ENCODE measurements at places on chromosomes 4 and X. TPM values are rescaled to one million over a fixed set of nuclear protein-coding genes. Genes with fewer than 3 reads are reported as not detected.

Gene CPXCR1
- total RNA-seq = not detected

GRCh38 chrX:34764852-34765361 is 107.8 kb upstream of the TMEM47 start:
- DNase-seq = no peak

Gene FGF5
- total RNA-seq = not detected

Gene REPS2
- total RNA-seq = 8.1 TPM

DNA sequence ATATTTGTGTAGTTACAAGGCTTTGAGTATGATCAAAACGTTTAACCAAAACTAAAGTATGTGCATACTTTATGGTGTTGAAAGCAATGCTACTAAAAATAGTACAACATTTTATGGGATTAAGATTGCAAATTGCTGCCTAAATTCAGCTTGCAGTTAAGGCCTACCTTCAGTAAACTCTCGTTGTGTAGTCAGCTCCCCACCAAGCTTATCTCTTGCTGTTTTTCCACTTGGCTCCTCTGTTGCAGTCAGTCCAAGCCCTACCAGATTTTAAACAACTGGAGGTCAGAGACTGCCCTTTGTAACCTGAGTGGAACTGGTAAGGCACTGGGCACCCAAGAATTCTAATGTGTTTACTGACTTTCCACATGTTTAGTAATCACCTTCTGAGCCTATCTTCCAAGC is 25.7 kb downstream of the AFF1 start:
- DNase-seq = no peak

Gene BGN
- total RNA-seq = 209 TPM

GRCh38 chr4:69126024-69126423 is 29.8 kb downstream of the UGT2B7 start:
- DNase-seq = no peak

GRCh38 chr4:123386609-123387008 is 10.0 kb upstream of the SPRY1 start:
- DNase-seq = peak; percentile 13

DNA sequence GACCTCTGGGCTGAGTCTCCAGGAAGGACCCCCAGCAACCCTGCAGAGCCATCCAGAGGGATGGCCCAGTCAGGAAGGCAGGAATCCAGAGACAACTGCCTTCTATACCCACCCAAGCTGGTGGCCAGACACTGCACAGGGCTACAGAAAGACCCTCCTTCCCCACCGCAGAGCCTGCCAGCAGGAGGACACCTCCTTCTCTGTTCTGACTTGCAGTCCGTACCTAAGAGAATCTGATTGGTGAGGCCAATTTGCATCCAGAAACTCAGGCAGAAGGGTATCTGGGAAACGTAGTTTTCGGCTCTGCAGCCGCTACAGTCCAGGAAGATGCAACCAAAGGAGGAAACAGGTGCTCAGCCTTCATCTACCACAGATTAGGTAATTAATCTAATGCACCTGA is 155.4 kb upstream of the FRG1 start:
- no peak for DNase-seq

Gene PAGE2
- not detected for total RNA-seq

Gene TLR6
- 3.1 TPM for total RNA-seq

DNA sequence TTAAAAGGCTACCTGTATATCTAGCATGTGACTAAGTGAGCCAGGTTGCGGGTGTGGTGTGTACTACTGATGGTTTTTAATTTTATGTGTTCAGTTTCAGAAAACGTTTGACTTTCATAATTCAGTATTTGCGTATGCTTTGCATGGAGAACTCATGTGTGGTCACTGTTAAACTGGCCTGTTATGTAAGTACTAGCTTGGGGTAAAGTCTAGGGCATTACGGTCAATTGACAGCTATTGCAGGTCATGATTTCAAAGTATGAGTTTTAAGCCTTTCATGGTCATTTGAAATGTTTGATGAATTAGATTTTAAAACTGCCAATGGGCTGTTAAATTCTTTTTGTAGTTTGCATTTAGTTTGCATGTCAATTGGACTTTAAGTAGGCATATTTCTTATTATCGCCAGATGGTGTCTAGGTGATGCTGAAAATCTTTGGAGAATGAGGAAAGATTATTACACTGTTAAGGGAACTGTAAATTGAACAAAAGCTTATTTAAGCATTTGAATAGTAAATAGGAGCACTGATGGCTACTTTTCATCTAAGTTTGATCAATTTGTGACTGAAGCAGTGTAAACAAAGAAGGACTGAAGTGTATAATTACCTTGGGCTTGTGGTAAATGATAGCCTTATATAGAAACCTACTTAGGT is 563.4 kb downstream of the DACH2 start:
- DNase-seq = no peak

Gene CENPI
- total RNA-seq = 0.51 TPM

Gene PDZD11
- total RNA-seq = 34.6 TPM

- DNase-seq = no peak
These were observed 15.8 kb downstream of the ATXN3L start for GRCh38 chrX:13304052-13304451.

DNA sequence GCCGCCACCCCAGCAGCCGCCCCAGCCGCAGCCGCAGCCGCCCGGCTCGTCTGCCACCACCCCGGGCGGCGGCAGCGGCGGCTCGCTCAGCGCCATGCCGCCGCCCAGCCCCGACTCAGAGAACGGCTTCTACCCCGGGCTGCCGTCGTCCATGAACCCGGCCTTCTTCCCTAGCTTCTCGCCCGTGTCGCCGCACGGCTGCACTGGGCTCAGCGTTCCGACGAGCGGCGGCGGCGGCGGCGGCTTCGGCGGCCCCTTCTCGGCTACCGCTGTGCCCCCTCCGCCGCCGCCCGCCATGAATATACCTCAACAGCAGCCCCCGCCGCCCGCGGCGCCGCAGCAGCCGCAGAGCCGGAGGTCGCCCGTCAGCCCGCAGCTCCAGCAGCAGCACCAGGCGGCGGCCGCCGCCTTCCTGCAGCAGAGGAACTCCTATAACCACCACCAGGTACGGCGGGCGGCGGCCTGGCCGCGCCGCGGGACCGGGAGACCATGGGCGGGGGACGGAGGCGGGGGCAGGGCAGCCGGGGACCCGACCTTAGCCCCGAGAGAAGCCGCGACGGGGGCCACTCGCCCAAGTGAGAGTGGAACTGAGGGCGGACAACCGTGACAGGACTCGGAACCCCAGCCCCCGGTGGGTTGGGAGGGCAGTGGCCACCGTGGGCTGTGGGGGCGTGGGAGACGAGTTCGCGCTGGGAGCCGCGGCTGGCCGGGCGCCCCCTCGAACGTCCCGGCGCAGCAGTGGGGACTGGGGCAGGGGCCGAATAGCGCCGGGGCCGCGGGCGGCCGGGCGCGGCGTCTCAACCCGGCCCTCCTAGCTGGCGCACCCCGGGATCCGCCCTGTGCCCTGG is 1.8 kb downstream of the CPEB2 start:
- DNase-seq = peak; percentile 83

DNA sequence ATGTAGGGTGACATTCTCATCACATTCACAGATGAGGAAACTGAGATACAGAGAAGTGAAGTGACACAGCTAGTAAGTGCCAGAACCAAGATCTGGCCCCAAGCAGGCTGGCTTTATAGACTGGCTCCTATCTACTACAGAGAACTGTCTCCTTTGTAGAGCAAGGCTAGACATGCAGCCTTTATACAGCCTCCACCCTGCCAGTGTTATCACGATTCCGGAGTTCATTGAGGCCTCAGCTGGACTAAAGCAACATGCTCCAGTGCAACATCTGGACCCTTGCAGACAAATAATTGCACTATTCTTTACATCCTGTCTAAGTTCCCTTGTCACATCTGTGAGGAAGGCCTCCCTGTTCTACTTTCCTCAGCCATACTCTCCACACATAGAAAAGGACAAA is 58.0 kb upstream of the XIAP start:
- DNase-seq = no peak

GRCh38 chr4:188296331-188296730 is 157.1 kb downstream of the TRIML1 start:
- no peak for DNase-seq

DNA sequence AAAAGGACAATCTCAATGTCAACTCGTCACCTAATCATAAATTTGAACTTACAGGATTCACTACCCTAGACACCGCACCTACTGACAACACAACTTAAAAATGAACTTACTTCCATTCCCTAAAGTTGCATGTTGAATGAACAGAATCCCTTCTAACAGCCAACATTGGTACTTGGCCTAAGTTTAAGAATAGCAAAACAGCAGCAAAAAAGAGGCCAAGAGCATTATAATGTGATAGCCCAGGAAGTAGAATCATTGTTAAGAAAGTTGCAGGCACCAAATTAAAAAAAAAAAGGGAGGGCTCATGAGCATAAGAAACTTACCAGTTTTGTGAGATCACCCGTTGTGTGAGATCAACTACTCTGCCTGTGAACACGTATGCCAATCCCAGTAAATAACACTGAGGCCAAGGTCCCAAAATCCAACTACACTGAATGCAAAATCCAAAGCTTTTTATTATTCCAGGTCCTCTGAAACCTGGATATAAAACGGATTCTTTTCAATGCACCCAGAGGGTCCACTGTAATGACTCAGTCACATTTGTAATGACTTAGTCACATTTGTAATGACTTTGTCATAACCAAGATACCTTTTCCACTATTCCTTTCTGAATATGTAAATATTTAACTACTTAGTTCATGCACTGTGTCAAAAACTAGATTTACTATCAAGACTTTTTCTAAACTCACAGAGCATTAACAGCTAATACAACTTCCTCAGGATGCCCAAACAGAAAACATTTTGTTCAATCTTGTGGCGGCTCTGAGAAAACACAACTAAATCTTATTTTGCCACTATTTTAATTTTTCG is 6.8 kb downstream of the HNRNPDL start:
- no peak for DNase-seq

Gene IQSEC2
- total RNA-seq = 11.6 TPM

- no peak for DNase-seq
These were observed 67.7 kb upstream of the HS3ST1 start for GRCh38 chr4:11496351-11496829.

Gene PNMA3
- total RNA-seq = 3.1 TPM

GRCh38 chr4:772118-772517 is 53.8 kb downstream of the CPLX1 start:
- DNase-seq = peak; percentile 34

Gene TMEM47
- 40.7 TPM for total RNA-seq

Gene BST1
- 6.3 TPM for total RNA-seq

Gene TDO2
- not detected for total RNA-seq

DNA sequence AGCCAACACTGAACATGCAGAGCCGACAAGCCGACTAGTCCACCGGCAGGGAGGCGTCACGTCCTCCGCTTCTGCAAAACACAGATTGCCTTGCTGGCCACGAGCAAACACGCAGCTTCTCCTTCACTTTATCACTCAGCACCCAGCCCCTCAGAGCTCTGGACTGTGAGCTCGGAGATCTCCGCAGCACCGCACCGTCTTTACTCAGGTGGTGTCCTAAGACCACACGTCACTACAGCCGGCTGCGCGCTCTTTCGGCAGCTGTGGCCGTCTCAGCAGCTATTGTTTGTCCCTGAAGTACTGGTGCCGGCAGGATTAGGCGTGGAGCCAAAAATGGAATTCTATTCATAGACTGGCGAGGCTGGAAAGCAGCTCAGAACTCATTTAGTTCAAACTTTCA is 72.0 kb downstream of the FAT1 start:
- DNase-seq = peak; percentile 77

GRCh38 chr4:24570172-24570571 is 14.2 kb downstream of the DHX15 start:
- no peak for DNase-seq
